ENCODE measurements at places on chromosomes 5 and 9.

- DNase-seq, result peak; percentile 95
Observed at GRCh38 chr9:89153232-89154017, 25.2 kb downstream of the SHC3 start.

DNA sequence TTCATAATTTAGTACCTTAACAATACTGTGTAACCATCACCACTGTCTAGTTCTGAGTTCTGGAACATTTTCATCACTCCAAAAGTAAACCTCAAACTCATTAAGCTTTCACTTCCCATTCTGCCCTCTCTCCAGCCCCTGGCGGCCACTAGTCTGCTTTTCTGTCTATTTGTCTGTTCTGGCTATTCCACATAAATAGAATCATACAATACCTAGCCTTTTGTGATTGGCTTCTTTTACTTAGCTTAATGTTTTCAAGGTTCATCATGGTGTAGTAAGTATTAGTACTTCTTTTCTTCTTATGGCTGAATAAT is 138.7 kb downstream of the RAPGEF6 start:
- DNase-seq, result no peak

DNA sequence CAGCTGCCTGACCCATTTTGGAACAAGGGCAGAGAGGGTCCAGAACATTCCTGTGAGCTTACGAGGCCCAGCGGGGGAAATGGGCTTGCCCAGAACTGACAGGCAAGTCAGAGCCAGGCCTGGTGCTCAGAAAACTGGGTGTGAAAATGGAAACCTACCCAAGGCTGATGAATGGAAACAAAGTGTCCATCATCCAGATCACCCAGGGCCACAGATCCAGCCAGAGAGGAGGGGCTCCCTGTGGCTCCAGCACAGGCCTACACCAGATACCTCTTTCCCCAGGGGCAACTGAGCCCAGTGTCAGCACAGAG is 3.1 kb downstream of the CLTB start:
- peak; percentile 76 for DNase-seq

DNA sequence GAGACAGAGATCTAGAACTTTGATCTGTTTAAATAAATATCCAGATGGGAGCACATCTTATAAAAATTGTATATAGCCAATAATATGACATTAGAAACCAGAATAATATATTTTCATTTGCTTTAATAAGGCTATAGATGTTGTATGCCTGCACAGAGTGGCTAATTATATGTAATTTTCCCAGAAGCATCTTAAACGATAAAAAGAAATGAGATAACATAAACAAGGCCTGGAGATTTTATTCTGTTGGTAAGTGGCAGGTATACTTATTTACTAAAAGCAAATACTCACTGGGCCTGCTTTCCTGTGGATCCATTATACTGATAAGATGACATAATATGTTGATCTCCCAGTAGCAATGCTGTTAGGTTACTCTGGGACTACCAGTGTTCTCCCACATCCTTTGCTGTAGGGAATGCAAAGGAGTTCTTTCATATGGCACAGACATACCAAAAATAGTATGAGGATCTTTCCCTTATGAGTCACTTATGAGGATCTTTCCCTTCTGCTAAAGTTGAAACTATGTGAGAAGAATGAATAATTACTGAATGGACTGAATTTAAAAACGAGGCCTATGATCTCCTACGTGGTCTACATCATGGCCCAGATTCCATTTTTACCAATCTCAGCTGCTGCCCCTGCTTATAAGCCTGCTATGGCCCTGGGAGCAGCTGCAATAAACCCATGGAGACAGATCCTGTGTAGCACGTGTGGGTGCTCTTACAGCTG is 112.1 kb downstream of the NUDT12 start:
- DNase-seq, result peak; percentile 60

DNA sequence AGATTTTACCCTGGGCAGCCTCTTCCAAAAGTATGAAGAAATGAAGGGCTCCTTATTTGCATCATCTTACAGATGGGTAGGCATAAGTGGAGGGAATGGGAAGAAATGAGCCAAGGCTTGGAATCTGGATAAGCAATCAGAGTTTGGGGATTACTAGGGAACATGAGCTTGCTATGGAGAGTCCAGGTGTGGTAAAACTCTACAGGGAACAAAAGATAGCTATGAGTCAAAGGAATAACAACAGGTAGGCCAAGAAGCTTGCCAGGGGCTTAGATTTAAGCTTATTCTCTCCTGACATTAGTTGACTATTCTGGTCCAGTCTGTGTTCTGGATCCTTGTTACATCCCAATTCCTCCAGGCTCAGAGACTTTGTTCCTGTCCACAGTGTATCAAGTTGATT is 16.4 kb downstream of the RFK start:
- peak; percentile 57 for DNase-seq

- DNase-seq, result peak; percentile 84
Observed at GRCh38 chr9:79764374-79764773, 192.6 kb downstream of the TLE4 start.

- DNase-seq, result peak; percentile 39
Observed at GRCh38 chr5:98631311-98632054, 142.0 kb upstream of the RGMB start.

- no peak for DNase-seq
Observed at GRCh38 chr9:116154334-116154975, 864 bp downstream of the PAPPA start.

DNA sequence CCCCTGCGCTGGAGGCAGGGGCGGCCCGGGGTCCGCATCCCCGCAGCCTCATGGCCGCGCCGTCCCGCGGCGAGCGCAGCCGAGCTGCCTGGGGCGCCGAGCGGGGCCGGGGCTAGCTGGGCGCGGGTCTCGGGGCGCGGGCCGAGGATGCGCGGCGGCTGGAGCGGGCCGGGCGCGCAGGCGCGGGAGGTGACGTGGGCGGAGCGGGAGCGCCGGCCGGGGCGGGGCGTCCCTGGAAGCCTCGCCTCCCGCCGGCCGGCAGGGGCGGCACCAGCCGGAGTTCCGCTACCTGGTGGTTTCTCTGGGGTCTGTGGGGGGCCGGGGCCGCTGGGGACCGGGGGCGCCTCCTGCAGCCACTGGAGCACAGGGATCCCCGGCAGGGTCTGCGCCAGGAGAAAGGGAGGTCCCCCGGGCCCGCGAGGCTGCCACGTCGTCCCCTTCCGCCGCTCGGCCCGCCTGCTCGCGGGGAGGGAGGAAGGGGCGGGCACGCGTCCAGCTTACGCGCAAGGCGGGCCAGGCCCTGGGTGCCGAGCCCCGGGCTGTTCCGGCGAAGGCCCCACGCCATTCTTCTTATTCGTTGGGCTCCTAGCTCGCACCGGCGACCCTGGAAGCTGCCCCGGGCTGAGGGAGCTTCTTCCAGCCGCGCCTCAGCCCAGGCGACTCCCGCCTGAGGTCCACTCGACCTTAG is at the start of gene LPCAT1:
Gene LPCAT1 (minus strand): TSS at position 168 of the 688 bp plus-strand sequence. CDS start 116 bp downstream, at position 52.
- peak; percentile 74 for DNase-seq

DNA sequence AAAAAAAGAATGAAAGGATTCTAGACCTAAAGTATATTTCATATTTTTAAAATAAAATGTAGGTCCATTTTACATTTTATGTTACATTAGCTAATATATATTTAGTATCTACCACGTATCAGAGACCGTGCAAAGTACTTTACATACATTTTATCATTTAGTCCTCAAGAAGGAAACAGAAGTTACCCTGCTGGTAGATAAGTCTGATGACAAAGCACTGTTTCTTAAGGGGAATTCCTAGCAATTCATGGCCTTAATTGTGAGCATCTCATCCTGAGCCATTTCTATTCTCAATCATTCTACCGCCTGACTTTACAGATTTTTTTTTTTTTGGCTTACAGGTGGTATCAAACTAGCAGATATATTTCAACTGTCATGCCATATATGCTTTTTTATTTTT is 367.7 kb downstream of the PRELID2 start:
- no peak for DNase-seq

GRCh38 chr5:38994324-38994927 is 79.8 kb downstream of the RICTOR start:
- peak; percentile 67 for DNase-seq

GRCh38 chr5:18105449-18105848 is 471.2 kb downstream of the TAF11L14 start:
- DNase-seq, result peak; percentile 54

DNA sequence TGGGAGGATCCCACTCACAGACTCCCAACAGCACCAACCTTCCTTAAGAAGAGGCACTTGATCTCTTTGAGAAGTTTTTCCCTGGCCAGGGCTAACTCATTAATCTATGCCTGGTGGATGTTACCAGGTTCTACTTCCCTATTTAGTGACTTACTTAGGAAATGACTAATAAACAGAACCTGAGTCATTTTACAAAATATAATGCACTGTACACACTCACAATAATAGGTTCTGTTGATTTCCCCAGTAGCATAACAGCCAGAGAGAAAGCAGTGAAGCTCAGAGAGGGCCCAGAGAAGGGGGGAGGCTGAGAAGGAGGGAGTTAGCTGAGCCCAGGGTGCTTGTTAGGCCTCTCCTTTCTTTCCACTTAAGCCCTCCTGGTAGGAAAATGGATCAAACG is 27.1 kb downstream of the FRMD3 start:
- peak; percentile 42 for DNase-seq

DNA sequence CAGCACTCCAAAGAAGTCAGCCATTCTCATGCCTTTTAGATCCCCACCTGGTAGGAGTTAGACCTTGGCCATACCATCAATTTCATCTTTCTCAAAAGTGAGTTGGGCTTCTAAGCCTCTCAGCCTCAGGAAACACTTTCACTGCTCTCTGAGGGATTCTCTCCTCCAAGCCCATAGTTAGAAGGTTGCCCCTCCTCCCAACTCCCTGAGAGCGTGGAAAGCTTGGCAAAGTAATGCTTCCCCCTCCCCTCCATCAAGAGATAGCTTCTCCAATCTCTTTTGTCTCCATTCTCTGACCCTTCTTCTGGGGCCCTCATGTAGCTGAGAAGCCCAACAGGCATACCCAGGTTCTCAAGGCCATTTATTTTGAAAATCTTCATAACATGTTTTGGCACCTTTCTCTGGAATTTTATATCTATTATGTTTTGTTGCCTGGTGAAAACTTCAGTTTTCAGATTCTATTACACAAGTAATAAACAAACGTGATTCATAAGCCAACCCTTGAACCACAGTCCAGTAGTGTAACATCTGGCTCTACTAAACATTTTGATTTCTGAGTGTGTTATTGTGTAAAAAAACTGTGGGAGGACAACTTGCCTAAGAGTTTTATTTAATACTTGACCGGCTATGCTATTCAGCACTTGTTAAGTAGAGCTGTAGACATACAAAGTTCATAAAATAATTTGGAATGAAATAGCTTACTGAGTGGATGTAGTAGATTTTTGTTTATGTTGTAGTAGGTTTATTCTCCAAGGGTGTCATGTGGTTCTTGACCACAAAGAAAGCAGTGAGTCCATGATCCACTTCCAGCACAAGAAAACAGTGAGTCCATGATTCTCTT is 17.1 kb downstream of the LVRN start:
- DNase-seq, result no peak

- peak; percentile 44 for DNase-seq
Observed at GRCh38 chr5:115471345-115472063, 73.1 kb downstream of the FEM1C start.

GRCh38 chr5:67528953-67529352 is 332.4 kb upstream of the CD180 start:
- peak; percentile 4 for DNase-seq

DNA sequence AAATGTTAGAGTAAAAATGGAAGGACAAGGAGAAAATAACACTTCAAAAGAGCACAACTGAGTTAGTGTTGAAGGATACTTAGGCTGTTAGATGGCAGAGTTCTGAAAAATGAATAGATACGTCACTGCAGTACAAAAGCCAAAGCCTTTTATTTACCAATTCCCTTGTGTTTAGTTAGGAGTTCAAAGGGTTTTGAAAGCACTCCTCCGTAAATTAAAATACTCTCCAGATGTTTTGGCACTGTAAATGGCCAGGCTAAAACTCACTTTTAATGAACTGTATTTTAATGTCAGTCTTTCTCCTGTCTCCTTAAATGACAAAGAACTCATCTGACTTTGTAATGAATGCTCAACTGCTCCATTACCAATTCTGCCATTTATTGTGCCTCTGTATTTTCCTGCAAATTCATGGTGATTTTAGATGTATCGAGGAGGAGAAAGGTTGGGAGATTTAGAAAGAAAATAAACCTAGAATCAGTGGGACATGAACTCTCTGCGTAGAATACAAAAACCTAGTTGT is 1727.2 kb downstream of the MAT2B start:
- DNase-seq, result no peak

GRCh38 chr9:21778304-21778703 is 24.1 kb upstream of the MTAP start:
- DNase-seq, result peak; percentile 38

GRCh38 chr5:161002571-161003074 is 150.6 kb upstream of the ATP10B start:
- no peak for DNase-seq

DNA sequence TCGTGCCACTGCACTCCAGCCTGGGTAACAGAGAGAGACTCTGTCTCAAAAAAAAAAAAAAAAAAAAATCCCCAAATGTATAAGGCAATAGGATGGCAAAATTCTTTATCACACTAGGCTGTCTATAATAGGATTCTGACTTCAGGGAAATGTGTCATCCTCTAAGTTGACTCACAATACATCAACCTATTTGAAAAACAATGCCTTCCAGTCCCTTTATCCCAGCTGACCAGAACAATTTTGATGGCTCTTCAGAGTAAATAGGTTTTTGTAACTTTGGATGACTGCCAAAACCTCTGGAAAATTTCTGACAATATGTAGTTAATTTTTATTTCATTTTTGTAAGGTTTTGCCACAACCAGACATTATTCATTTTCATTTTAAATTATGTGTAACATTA is 184.1 kb downstream of the CCDC192 start:
- DNase-seq, result peak; percentile 60

- DNase-seq, result no peak
Observed at GRCh38 chr5:50889790-50890189, 223.4 kb downstream of the PARP8 start.

DNA sequence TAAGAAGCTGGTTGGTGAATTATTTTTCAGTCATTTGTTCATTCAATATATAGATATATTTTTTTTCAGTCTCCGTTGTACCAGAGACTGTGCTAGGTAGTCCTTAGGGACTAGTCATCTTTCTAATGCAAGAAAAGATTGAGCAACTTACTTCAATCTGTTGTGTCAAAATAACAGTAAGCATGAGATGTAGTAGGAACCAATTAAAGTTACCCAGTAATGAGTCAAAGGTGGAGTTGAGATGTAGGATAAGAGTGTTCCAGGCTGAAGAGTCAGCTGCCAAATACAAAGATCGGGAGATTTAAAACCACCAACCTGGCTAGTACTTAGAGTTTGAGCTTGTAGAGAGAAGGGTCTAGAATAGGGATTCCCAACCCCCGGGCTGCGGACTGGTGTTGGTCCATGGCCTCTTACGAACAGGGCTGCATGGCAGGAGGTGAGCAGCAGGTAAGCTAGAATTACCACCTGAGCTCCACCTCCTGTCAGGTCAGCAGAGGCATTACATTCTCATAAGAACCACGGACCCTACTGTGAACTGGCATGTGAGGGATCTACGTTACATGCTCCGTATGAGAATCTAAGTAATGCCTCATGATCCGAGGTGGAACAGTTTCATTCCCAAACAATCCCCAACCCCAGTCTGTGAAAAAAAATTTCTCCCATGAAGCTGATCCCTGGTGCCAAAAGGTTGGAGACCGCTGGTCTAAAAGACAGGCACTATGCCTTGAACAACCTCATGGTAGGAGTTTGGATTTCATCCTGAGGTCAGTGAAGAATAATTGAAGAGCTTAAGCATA is 1241.5 kb upstream of the WWC1 start:
- no peak for DNase-seq

Data from epithelial cell of esophagus (primary cell).